ENCODE measurements at places on chromosomes 4 and X. TPM values are rescaled to one million over a fixed set of nuclear protein-coding genes. Genes with fewer than 3 reads are reported as not detected.

Gene CXCL1
- 8.5 TPM for total RNA-seq

Gene HMGN5
- 1.2 TPM for total RNA-seq

Gene TXK
- total RNA-seq, result 0.44 TPM

Gene SSX1
- total RNA-seq, result not detected

Gene ANKRD50
- total RNA-seq, result 11.7 TPM

Gene F9
- total RNA-seq, result not detected

Gene S100G
- total RNA-seq, result not detected

Gene NWD2
- 0.08 TPM for total RNA-seq
